Spleen (tissue), 13 donors: ENCODE measurements at places on chromosomes 12 and 14.

GRCh38 chr12:63301311-63301710 lies 150.3 kb upstream of the AVPR1A start:
- H3K36me3 ChIP-seq: no peaks in the 10 kb centered on the region
- no peak overlapping the region for H3K4me3 ChIP-seq
- H3K4me1 ChIP-seq: no peaks in the 10 kb centered on the region
- H3K27me3 ChIP-seq: no peaks in the 10 kb centered on the region

DNA sequence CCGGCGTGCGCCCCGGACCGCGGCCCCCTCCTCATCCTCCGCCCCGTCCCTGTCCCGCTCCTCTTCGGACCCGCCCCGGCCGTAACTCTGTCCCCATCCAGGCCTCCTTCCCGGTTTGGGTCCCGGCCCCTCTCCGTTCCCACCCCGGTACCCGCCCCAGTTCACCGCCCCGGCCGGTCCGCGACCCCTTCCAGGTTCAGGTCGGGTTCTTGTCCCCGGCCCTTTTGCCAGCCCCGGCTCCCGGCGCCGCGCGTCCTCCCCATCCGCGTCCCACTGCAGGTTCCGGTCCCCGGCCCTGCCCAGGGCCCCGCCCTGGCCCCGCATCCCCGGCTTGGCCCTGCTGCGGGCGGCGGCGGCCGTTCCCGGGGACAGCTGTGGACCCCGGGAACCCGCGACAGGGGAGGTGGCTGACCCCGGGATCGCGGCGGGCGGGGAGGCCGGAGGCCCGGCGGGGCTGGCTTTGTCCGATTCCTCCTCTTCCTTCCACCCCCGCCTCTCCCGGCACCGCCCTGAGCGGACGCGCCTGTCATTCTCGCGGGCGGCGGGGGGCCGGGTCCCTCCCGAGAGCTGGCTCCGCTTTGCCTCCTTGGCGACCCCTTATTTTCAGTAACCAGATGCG lies 601 bp downstream of the KLC1 start:
- H3K36me3 ChIP-seq: no peaks in the 10 kb centered on the region
- H3K4me1 ChIP-seq: peaks cover 69% of the 10 kb centered on the region
- peak overlapping the region; percentile 94 for H3K27ac ChIP-seq
- H3K27me3 ChIP-seq: no peaks in the 10 kb centered on the region
- H3K4me3 ChIP-seq: peak overlapping the region; percentile 82

GRCh38 chr12:112836736-112837628 lies 45.4 kb downstream of the RPH3A start:
- no peaks in the 10 kb centered on the region for H3K36me3 ChIP-seq
- no peaks in the 10 kb centered on the region for H3K4me1 ChIP-seq
- no peak for DNase-seq
- H3K27me3 ChIP-seq: no peaks in the 10 kb centered on the region

- no peaks in the 10 kb centered on the region for H3K4me1 ChIP-seq
- H3K4me3 ChIP-seq: no peak overlapping the region
- no peak for DNase-seq
- no peaks in the 10 kb centered on the region for H3K36me3 ChIP-seq
- no peak overlapping the region for H3K27ac ChIP-seq
Observed at GRCh38 chr14:72024504-72024903, 92.3 kb downstream of the RGS6 start.

- H3K27ac ChIP-seq: no peak overlapping the region
- DNase-seq: peak; percentile 36
- no peaks in the 10 kb centered on the region for H3K36me3 ChIP-seq
- H3K4me1 ChIP-seq: no peaks in the 10 kb centered on the region
Observed at GRCh38 chr12:52837413-52837741, 3.3 kb upstream of the KRT79 start.

DNA sequence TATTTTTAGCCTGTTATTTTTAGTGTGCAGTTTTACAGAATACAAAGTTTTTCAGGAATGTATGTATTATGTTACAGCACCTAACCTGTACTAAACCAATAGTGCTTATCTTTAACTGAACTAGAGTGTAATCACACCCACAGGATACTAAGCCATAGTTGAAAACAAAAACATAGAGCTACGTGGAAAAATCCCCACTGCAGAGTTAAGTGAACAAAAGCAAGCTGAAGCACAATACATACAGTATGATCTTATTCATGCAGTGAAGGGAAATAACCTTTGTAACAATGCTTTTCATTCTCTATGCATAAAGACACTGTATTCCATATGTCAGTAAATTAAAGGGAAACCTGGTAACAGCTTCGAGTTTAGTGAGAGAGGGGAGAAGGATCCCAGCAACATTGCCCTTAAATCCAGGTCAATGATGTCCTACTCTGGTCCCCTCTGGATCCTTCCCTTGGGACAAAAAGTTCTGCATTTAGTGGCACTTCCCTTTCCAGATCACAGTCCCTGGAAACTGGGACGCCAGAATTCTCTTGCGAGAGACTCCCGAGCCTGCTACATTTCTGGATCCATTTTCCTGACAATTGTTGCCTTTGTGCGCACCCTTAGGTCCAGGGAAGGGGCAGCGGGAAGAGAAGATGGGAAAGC lies 121.3 kb upstream of the CCND2 start:
- no peak for DNase-seq
- H3K27ac ChIP-seq: peak overlapping the region; percentile 73
- H3K27me3 ChIP-seq: no peaks in the 10 kb centered on the region
- H3K4me3 ChIP-seq: no peak overlapping the region
